ENCODE measurements at places on chromosomes 6 and 20. TPM values are rescaled to one million over a fixed set of nuclear protein-coding genes. Genes with fewer than 3 reads are reported as not detected.

Gene UNC5CL
- total RNA-seq, result 3.1 TPM

Gene OOEP
- total RNA-seq, result 0.38 TPM

Gene PRL
- not detected for total RNA-seq

Gene YIPF3
- total RNA-seq, result 128 TPM

Gene GABRR1
- total RNA-seq, result not detected

Gene CENPW
- total RNA-seq, result 8.5 TPM

Gene OR12D3
- not detected for total RNA-seq

Gene SYNGAP1
- total RNA-seq, result 18.5 TPM

Gene CGA
- not detected for total RNA-seq

Measured in left lung (tissue), 14 donors.